ENCODE measurements at places on chromosomes 13 and 19. TPM values are rescaled to one million over a fixed set of nuclear protein-coding genes. Genes with fewer than 3 reads are reported as not detected.

MYO1F gene
- total RNA-seq: 0.48 TPM

EFNA2 gene
- total RNA-seq: 2.4 TPM

OR7C1 gene
- total RNA-seq: not detected

CYP4F11 gene
- 5.0 TPM for total RNA-seq

ZNF610 gene
- not detected for total RNA-seq

ZNF724 gene
- total RNA-seq: 0.65 TPM

SBK2 gene
- 1.4 TPM for total RNA-seq
